NCI-H524 (cell line): ENCODE measurements at places on chromosomes 1 and 21.

DNA sequence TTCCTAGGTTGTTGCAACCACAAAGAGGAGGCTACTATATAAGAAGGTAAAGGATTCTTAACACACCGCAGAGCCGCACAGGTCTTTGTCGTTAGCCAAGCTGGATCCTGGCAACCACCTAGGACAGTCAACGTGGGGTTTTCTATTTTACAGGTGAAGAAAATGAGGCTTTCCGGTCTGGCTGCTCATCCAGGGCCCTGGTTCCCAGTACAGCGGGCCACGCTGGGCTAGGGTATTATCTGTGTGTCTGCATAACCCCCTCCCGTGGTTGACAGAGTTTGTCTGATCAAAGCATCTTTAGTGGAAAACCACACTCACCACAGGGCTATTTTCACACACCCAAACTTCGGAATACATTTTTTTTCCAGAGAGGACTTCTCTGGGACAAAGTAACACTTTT lies 39.0 kb upstream of the PDE9A start:
- no peak for DNase-seq

GRCh38 chr1:14570514-14570913 lies 28.0 kb upstream of the KAZN start:
- DNase-seq: no peak

- no peak for DNase-seq
These were observed 66.5 kb downstream of the PEX14 start for GRCh38 chr1:10541286-10541685.

DNA sequence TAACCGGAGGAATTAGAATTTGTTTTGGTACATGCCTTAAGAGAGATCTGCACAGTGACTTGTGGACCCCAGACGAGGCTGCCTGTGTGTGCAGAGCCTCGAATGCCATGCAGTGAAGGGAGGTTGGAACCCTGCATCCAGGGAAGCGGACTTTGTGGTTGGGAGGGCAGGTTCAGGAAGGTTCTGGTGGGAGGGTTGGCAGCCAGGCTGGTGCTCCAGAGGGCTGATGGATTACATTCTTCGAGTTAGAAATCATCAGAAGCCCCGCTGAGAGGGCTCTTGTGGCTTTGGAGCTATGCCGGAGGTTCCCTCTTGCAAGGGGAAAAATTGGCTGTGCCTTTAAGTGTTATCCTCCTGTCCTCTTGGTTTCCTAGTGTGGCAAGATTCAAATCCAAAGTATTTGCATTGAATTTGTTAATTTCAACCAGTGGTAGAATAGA lies 21.1 kb downstream of the ROR1 start:
- peak; percentile 17 for DNase-seq

- DNase-seq: no peak
These were observed 58.0 kb downstream of the DISC1 start for GRCh38 chr1:231684356-231685244.

DNA sequence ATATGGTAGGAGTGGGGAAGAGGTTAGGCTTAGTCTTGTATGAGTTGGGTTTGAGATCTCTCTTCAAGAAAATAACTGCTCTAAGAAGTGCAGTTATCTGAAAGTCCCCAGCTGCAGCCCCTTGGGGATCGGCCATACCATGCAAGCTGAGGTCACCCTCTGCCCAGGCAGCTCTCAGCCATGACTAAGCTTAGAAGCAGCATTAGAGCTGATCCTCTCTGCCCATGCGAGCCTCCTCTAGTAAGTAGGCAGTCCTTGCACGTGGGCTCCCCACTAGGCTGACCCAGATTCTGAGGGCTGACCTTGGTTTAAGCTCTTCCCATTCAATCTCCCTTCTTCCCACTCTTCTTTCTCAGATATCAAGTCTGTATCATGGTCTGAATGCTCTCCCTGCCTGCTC lies 121.0 kb upstream of the UBE2U start:
- no peak for DNase-seq

- DNase-seq: no peak
These were observed 116.3 kb downstream of the SLC30A10 start for GRCh38 chr1:219812086-219812485.

- no peak for DNase-seq
These were observed 81.8 kb downstream of the KIF1B start for GRCh38 chr1:10292188-10292587.

GRCh38 chr21:28975397-28975796 lies 17.3 kb downstream of the LTN1 start:
- DNase-seq: no peak

- no peak for DNase-seq
These were observed 8.1 kb downstream of the PRSS38 start for GRCh38 chr1:227823537-227823936.

DNA sequence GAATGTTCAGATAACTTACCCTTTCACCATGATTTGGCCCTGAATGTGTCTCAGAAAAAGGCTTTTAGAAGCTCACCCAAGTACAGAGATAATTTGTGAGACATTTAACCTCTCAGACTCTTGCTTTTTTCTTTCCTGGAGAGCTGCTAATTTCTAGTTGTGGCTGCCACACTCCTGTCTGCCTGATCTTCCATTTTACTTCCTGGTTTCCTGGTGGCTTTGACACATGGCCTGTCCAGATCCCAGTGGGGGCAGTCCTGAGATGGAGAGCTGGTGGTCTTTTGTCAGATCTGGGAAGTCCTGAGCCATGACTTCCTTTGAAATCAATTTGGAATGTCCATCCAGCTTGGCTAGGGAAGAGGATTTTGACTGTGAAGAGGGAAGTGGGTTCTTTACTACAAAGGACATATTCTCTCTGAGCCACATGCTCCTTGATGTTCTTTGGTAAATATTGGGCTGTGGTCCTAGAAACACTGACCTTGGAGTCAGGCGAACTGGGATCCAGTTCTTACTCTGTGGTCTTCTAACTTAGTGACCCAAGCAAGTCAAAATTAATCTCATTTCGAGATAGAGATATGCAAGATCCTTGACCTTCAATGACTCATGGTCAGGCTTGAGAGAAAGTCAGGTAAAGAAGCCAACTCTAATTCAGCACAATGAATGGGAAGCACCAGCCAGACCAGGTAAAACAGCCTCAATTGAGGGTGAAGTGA lies 78.0 kb upstream of the HSD17B7 start:
- no peak for DNase-seq

DNA sequence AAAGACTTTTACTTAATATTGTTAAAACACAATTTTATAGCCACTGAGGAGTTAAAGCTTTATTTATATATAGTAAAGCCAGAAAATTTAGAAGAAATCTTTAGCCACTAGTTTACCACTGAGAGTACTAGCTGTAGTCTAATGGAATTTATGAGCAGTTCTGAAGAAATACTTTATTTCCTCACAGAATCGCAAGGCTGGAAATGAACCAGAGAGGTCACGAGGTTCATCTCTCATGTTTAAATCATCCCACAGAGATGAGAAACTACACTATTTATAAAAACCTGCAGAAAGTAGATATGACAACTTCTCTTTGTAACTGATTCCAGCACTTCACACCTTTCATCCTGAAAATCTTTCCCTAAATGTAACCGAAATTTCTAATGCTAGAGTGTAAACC lies 26.0 kb downstream of the ADGRL4 start:
- DNase-seq: no peak

DNA sequence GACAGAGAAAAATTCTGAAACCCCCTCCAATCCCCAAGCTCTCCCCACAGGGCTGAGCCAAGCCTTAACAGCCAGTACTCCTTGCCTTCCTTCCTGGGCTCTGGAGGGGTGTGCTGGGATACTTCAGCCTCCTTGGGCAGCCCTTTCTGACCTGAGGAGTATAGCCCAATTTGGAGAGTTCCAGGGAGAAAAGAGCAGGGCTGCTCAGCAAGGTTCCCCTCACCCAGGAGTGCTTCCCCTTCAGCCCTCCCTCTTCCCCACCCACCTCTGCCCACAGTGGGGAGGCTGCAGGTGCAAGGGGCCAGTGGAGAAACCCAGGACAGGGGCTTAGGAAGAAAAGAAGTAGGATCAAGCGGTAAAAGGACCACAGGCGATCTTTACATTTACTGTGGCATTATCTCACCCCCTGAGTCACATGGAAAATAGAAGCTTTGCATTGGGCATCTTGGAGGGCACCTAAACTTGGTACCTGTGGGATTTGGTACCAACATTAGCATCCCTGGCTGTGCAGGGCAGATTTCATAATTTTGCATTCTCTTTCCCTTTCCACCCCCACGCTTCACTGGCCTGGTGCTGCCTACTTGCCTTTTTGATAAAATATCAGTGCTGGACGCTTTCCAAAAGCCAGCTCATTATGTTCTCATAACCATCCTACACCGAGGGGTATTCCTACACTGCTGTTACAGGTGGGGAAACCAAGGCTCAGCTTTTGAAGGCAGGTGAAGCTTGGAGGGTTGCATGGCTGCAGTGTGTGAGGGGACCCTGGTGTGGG lies 2.8 kb upstream of the ADORA1 start:
- DNase-seq: no peak

- DNase-seq: no peak
These were observed 6.1 kb upstream of the IGFN1 start for GRCh38 chr1:201184307-201185122.

DNA sequence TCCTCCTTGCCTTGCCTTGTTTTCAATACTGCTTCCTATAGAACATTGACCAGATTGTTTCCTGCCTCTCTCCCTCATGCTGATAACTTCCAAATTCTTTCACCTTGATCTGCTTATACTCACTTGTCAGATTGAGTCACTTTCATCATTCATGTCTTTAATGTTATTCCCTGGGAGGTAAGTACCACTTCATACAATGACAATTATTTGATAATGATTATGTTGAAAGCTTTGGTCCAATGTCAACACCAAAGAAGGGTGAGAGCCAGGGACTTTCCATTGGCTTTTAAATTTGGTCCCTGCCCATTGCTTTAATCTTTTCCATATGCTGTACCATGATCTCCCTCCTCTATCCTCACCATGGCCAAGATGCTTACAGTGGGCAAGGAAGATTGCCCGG lies 137.4 kb downstream of the SYT2 start:
- DNase-seq: no peak

GRCh38 chr1:170665629-170666028 lies 1.7 kb downstream of the PRRX1 start:
- DNase-seq: no peak

DNA sequence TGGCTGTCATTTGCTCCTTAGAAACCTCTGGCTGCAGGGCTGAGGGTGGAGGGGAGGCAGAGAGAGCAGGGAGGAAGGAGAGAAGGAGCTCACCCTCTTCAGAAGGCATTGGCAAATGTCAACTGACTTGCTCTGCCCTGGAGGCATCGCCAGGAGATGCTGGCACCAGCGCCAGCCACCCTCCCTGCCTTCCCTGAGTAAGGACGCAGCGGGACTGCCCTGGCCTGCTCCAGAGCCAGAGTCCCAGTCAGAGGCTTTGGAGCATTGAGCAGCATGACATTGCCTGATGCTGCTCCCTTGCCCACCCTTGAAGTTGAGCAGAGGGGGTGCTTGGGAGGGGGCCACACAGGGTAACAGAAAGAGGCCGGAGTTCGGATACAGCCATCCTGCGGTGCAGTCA lies 62.3 kb downstream of the DISP3 start:
- no peak for DNase-seq

DNA sequence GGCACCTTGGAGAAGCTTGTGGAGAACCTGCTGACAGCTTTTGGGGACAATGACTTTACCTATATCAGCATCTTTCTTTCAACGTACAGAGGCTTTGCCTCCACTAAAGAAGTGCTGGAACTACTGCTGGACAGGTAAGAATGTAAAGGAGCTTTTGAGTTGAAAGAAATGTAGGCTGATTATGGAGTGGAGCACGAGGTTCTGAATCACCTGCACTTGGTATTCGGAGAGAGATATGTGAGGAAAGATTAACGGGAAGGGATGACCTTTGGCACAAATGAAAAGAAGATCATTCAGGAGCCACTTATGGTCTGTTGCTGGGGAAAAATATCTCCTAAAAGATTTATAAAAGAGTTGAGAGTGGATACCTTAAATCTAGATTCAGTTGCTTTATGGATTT lies 42.7 kb downstream of the RGL1 start:
- no peak for DNase-seq

- DNase-seq: no peak
These were observed 648.8 kb downstream of the NPHP4 start for GRCh38 chr1:5343256-5344020.

- DNase-seq: no peak
These were observed 165.3 kb upstream of the UBE2U start for GRCh38 chr1:64038119-64038518.

DNA sequence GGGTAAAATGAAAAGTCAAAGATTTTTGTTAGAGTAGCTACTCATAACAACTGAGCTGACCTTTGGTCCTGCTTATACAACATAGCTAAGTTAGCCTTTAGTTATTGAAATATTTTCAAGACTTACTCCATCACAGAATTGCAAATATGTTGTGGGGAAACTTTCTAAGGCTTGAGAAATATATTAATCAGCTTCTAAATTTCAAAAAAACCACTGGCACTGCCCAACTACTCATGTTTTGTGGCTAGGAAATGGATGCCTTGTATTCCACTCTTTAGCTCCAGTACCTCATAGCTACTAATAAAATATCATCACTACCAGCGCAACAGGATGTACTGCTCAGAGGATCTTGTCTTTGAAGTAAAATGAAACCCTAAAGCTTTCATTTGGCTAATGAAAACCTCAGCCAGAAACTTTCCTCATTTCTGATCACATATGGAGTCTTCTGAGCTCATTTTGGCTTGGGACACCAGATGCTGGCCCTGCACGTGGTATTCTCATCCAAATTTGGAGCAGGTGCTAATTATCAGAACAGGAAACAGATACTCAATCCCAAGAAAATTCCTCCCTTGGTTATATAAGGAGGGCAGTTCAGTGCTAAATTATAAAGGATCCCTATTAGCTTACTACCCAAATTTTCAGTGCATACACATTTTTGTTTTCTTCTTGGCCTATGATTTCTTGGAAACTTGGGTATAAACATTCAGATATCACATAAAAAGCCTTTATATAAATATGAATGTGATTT lies 690.7 kb downstream of the ADGRL2 start:
- DNase-seq: peak; percentile 67

GRCh38 chr1:52739699-52740467 lies 13.6 kb downstream of the ZYG11B start:
- no peak for DNase-seq

DNA sequence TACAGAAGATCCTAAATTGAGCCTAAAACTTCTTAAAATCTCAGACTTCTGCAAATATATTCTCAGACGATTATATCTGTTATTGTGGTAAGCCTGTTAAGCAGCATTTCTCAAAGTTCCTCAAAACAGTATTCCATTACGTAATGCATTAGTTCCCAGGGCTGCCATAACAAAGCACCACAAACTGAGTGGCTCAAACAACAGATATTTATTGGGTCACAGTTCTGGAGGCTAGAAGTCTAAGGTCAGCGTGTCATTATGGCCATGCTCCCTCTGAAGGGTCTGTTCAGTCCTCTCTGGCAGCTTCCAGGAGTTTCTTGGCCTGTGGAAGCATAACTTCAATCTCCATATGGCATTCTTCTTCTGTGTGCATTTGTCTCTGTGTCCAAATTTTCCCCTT lies 103.5 kb upstream of the ST6GALNAC5 start:
- DNase-seq: no peak

GRCh38 chr1:171472183-171472647 lies 13.1 kb upstream of the PRRC2C start:
- no peak for DNase-seq
